ENCODE measurements at places on chromosomes 5 and 9.

- DNase-seq = no peak
Observed at GRCh38 chr5:74055486-74056106, 429.6 kb downstream of the ARHGEF28 start.

- no peak for DNase-seq
Observed at GRCh38 chr9:37026931-37027581, 7.0 kb downstream of the PAX5 start.

DNA sequence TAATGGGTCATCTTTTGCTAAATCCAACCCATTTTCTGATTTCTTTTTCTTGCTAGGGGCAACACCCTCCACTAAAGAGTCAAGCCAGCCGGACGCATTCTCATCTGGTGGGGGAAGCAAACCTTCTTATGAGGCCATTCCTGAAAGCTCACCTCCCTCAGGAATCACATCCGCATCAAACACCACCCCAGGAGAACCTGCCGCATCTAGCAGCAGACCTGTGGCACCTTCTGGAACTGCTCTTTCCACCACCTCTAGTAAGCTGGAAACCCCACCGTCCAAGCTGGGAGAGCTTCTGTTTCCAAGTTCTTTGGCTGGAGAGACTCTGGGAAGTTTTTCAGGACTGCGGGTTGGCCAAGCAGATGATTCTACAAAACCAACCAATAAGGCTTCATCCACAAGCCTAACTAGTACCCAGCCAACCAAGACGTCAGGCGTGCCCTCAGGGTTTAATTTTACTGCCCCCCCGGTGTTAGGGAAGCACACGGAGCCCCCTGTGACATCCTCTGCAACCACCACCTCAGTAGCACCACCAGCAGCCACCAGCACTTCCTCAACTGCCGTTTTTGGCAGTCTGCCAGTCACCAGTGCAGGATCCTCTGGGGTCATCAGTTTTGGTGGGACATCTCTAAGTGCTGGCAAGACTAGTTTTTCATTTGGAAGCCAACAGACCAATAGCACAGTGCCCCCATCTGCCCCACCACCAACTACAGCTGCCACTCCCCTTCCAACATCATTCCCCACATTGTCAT lies 72.0 kb downstream of the NUP214 start:
- DNase-seq = no peak

DNA sequence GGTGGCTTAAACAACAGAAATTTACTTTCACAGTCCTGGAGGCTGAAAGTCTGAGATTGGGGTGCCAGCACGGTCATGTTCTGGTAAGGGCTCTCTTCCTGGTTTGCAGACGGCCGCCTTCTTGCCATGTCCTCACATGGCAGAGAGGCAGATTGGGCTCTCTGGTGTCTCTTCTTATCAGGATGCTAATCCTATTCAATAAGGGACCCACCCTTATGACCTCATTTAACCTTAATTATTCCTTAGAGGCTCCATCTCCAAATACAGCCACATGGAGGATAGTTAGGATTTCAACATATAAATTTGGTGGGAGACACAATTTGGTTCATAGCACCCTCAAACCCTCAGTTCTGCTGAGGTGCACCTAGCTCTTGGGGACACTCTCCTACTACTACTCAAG lies 180.4 kb downstream of the DAB2IP start:
- no peak for DNase-seq

DNA sequence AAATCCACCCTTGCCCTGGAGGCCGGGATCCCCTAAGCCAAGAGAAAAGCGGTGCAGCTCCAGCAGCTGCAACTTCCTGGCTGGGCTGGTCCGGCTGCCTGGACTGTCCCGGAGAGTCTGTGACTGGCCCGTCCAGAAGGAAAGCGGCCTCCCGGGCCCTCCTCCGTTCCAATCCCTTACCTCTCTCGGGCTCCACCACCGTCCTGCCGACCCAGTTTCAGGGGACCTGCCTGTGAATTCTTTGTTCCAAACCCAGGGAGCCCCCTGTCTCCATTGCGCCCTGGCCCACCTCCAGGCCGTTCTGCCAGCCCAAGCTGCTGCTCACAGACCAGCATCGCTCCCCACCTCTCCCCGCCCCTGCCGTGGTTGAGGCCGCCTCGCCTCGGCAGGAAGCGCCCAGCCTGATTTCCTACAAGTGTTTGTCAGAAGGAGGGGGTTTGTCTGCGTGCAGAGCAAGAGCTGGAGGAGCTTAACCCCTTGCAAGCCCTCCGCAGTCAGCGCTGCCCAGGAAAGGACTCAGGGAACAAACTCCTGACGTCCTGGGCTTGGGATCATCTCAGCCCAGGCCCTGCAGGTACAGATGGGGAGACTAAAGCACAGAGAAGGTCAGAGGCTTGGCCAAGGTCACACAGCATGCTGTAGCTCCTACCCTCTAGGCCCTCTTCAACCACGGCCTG lies at the start of gene AKNA:
AKNA (minus strand) TSS at position 303 of the 677 bp plus-strand sequence. CDS start 6,649 bp downstream, outside the sequence.
- DNase-seq = peak; percentile 68

DNA sequence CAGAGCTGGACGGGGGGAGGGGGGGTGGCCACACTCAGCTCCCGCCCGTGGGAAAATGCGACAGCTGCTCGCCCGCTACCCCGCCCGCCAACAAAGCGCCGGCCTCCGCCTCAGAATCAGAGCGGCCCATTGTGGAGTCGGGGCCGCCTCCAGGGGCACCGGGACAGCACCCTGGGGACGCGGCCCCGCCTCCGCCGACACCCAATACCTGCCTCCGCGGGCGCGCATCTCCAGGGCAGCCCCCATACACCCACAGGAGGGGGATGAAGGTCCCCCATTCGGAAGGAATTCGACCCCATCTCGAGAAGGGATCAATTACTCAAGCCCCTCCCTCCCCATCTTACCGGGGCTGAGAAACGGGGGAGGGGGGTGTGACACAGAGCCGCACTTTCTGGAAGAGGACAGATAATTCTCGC lies 1.3 kb downstream of the NOTCH1 start:
- DNase-seq = peak; percentile 79

DNA sequence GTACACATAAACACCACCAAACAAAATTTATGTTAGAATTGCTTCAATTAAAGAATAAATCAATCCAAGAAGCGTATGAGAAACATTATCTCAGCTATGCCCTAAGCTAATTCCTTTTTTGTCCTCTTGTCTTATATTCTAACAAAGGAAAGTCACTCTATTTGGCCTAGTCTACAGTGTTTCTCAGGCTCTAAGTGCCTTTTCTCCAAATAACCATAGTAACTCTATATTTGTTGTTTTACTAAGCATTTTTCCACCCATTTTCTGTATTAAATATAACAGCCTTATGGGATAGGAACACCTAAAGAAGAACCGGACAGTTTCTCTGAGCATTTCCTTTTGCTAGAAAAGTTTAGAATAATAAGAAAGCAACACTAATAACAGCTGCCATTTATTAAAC lies 120.1 kb upstream of the MTAP start:
- no peak for DNase-seq

- no peak for DNase-seq
Observed at GRCh38 chr9:23541976-23542375, 284.1 kb downstream of the ELAVL2 start.

- DNase-seq = peak; percentile 94
Observed at GRCh38 chr5:65125591-65126541, 355.9 kb downstream of the ADAMTS6 start.

- peak; percentile 56 for DNase-seq
Observed at GRCh38 chr9:126694206-126695081, 80.7 kb downstream of the LMX1B start.

- no peak for DNase-seq
Observed at GRCh38 chr9:34098307-34098706, 28.2 kb downstream of the DCAF12 start.

GRCh38 chr5:78765116-78765515 lies 116.5 kb upstream of the LHFPL2 start:
- no peak for DNase-seq

GRCh38 chr5:54691656-54692055 lies 174.1 kb downstream of the SNX18 start:
- DNase-seq = no peak

DNA sequence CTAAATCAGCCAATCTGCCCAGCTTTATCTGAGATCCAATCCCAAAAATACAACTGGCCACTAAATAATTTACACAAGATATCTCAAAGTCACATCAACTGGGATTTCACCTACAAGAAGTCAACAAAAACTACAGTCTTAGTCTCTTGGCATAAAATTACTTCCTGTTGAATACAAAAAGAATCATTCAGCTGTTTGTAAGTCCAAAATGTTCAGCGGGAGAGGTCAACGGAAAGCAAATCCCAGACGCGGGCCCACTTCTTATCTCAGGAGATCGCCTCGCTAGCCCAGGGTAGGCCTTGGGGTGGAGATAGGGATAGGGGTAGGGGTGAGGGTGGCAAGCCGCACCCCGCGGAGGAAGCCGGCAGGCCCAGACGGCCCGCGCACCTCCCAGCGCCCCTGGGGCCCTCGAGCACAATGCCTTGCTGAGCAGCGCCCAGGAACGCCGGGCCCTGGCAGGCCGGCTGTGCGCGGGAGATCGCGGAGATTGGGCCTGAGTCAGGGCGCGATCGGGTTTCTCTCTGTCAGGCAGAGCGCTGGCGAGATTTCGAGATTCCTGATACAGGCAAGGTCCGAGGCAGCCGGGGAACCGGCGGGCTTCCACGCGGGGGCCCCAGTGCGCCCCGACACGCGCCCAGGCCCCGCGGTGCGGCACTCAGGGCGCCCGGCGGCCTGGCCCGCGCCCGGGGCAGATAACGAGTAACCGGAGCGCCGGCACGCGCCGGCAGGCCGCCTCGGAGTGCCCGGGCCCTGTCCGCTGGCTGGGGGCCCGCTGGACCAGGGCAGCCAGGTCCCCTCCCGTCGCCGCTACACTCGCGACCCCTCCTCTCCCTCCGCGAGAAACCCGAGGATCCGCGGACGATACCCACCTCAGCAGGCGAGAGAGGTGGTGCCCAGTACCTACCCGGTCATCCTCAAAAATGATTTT lies 601 bp downstream of the HINT1 start:
- DNase-seq = peak; percentile 59

- peak; percentile 53 for DNase-seq
Observed at GRCh38 chr9:93108291-93109041, 12.4 kb downstream of the CARD19 start.

DNA sequence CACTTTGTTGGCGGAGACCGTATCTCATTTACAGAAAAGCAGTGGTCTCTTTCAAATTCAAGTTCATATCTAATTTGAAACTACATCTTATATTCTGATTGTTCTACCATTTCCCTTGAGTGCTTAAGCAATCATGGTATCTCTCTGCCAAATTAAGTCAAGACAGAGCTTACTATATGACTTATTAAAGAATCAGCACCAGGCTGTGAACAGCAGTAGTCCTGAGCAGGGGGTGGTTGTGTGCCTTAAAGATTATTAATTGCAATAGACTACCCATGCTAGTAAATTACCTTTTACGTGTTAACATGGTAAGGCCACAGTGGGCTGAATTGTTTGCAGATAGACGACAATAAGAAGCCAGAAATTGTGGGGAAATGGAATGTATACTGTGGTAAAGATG lies 21.5 kb downstream of the SNCAIP start:
- no peak for DNase-seq

DNA sequence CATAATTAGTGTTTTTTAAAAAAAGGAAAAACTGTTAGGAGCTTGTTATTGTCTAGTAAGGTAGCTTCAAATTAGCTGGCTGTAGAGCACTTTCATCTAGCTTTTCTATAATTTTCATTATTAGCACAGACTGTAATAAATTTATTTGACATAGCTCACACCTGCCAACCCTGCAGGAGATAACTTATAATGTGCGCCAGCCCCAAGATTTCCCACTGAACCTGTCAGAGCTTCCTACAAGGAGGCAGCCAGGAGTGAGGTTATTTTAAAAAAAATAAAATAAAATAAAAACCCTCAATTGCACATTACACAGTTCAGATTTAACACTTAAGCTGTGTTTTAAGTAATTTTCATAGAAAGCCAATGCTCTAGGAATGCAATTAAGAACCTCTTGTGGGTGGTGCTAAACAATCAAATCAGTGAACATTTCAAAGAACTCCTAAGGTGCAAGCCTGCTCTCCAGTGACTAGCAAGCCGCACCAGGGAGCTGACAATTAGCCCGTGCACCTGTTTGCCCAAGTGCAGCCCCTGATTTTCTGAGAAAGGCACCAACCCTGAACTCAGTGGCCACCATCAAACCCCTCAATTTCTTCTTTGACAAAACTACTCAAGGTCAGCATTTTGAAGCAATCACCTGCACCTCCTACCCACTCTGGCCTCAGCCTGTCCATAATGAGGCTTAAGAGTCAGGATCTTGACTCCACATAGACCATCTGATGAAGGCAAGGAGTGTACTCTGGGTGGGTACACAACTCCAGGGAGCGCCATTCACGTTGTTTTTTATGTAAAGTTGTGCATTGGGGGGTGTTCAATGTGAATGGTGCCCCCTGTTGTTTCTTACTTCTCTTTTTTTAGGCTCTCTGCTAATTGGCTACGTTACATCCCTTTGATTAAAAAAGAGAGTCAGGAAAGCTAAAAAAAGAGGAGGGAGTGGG lies 385.3 kb upstream of the WWC1 start:
- DNase-seq = no peak

DNA sequence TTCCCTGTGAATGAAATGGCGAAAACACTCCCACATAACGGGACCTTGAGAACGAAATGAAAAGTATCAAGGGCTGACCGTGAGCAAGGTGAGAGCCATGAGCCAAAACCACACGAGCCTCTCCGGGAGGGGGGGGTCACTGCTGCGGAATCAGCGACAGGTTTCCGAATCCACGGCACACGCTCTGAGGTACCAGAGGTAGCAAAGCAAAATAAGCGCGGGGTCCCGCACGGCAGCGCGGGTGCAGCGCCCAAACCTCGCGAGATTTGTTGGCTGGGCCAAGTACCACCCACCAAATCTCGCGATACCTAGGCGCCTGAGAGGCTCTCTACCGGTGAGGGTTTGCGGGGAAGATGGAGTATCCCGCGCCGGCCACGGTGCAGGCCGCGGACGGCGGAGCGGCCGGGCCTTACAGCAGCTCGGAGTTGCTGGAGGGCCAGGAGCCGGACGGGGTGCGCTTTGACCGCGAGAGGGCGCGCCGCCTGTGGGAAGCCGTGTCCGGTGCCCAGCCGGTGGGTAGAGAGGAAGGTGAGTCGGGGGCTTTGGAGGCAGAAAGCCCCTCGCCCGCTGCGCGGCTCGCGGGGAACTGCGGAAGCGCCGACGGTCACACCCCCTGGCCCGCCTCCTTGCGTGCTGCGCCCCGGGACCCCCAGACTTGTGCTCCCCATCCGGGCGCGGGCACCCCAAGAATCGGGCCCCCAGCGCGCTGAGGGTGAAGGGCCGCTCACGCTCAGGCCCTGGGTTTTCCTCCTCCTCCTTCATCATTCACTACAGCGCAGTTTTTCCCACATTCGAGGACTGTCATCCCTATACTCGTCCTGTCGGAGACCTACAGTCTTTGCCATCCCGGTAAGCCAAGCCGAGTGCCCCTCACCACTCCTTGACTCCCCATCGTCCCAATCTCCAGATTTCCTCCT lies at the start of gene ZNF346:
ZNF346 (plus strand) TSS at position 311 of the 917 bp plus-strand sequence; CDS start at position 354, 43 bp downstream.
- DNase-seq = peak; percentile 79
